Stimulated activated CD4-positive, alpha-beta T cell treated with anti-CD3 and anti-CD28 coated beads, Interleukin-12 subunit alpha, Interleukin-12 subunit beta, amount 100 ng/mL, for 4 hours (primary cell): ENCODE measurements at places on chromosomes 5 and 9.

- no peak for DNase-seq
Measured at GRCh38 chr5:165201369-165201768, 1696.0 kb downstream of the MAT2B start.

DNA sequence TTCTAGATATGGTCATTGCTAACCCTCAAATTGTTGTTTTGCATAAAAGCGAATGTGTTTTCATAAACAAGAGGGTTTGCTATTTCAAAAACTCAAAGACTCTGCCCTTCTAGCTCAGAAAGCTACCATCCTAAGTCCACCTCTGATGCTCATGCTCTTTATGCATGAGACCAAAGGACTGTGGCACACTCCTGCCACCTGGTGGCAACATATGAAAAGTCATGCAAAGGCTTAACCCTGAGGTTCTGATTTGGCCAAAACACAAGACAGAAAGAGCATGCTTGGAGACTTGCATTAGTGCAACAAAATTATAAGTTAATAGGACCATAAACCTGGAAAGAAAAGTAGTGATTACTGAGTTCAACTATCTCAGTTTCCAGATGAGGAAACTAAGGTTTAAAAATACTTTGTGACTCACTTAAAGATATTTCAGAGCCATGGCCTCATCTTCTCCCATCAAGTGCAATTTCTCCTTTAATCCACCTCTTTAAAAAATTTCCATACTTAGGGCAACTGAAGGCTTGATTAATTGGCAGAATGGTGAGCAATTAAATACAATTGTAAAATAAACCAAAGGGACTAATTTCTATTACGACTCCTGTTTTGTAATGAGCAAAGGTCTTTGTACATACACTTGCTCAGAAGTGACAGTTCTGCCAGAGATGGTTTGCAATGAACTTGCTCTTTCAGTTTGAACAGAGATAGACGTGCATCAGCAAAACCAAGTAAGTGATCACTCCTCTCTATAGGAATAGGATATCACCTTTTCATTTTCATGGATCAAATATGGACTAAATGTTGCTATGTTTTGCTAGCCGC, 110.7 kb upstream of the RAD23B start:
- peak; percentile 42 for DNase-seq

GRCh38 chr5:108206707-108207106, 175.2 kb downstream of the FBXL17 start:
- DNase-seq: no peak

- DNase-seq: no peak
Measured at GRCh38 chr9:108680946-108681345, 174.8 kb downstream of the ACTL7B start.
